ENCODE measurements at places on chromosomes 16 and 17. TPM values are rescaled to one million over a fixed set of nuclear protein-coding genes. Genes with fewer than 3 reads are reported as not detected.

KRT25 gene
- not detected for total RNA-seq

ADAD2 gene
- not detected for total RNA-seq

ITGAX gene
- 42.0 TPM for total RNA-seq

SYCE1L gene
- 12.8 TPM for total RNA-seq

FADS6 gene
- not detected for total RNA-seq

GRAPL gene
- total RNA-seq, result 10.1 TPM

LIG3 gene
- 35.0 TPM for total RNA-seq

Data from activated CD4-positive, alpha-beta memory T cell treated with anti-CD3 and anti-CD28 coated beads, Interleukin-2, amount 10 ng/mL, durations not matched to agents 7 days and 5 days (primary cell).